ENCODE measurements at places on chromosomes 6 and 20.
A peak's percentile ranks its signal among the peaks of the same experiment; 100 is the strongest.

GRCh38 chr20:8435285-8436035, 303.4 kb downstream of the PLCB1 start:
- no peak for DNase-seq

DNA sequence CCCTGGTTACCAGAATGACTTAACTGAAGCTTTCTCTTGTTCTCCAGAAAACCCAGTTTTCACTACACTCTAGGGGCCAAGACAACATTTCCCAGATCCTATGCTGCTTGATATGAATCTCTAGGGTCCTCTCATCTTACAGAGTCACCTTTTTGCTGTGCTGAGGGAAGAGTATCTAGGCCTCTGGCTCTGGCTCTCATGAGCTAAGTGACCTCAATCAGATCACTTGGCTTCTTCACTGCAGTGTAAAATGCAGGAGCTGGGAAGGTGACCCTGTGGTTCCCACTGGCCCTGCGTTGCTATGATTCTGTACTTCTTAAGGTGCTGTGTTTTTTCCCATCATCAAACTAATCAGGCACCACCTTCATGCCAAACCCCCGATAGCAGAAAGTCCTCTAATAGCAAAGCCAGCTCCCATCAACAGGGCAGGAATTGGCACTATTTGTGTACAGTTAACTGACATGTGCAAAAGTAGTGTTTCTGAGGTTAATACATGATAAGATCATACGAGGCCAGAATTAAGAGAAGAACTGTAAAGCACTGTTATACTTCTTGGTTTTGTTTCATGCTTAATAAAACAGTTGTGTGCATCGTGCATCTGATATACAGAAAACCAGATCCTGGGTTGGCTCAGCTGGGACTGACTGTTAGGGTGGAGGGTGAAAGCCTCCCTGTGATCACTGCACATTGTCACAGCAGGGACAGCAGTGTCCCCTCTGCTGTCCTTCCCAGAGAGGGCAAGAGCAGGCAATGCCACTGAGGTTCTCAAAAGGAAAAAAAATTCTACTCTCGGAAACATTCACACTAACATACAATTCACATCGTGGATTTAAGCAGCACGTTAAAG, 46.7 kb downstream of the CNKSR3 start:
- no peak for DNase-seq

- no peak for DNase-seq
These were observed 28.4 kb downstream of the PAQR8 start for GRCh38 chr6:52390361-52390727.

GRCh38 chr20:48392407-48393310, 435.1 kb downstream of the PREX1 start:
- DNase-seq = no peak

DNA sequence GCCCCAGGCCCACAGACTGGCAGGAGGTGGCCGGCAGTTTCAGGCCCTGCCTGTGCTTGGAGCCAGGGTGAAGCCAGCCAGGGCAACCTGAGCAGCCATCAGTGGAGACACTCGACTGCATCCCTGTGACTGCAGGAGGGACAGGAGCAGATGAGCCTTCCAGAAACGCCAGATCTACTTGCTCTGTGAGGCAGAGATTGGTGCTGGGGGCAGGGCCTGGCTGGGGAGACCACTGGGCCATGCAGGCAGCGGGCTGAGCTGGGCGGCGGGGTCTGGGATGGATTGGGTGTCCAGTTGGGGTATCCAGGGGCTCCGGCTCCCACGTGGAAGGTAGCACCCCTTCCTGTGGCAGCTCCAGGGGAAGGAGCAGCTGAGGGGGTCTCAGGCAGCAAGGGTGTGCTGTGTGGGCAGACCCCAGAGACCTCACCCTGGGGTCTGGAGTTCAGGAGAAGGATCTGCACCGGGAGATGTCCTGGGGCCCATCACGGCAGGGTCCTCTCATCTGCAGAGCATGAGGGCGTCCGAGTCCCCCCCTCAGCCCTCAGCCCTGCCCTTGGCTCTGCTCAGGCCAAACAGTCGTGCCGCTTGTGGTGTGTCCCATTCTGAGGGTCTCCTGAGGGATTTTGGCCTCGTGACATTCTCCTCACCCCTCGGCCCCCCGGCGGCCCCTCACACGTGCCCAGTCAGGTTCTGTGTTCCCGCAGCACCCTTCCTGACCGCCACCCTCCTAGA, 334.9 kb downstream of the TAF4 start:
- DNase-seq = no peak

DNA sequence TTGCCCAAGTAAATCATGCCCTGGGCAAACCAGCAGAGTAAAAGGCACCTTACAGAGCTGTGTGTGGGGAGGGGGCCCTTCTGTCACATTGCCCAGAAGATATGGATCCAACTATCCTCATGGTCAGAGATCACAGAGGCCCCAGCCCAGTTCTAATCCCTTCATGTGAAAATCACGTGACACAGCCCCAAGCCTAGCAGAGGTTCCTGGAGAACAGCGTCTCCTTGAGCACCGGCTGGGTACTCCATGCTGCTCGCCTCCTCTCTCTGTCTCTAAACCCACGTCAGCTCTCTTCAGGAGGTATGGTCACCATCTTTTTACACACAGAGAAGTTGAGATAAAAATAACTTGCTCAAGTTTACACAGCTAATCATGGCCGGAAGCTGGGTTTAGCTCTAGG, 230.2 kb downstream of the ANKRD60 start:
- DNase-seq = no peak

DNA sequence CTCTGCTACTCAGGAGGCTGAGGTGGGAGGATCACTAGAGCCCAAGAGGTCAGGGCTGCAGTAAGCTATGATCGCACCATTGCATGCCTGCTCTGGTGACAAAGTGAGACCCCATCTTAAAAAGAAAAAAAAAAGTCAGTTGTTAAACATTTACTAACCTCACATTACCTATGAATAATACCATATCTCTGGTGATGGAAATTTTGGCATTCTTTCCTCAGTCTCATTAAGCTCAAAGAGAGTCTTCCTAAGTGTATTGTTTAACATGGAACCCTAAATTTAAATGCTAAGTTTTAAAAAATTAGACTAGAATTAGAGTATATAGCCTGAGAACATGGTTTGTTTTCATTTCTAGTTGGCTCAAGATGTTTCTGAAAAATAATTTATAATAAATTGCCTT, 11.3 kb upstream of the BFSP1 start:
- DNase-seq = no peak

GRCh38 chr20:13295637-13296036, 74.6 kb downstream of the ISM1 start:
- DNase-seq = peak; percentile 51

DNA sequence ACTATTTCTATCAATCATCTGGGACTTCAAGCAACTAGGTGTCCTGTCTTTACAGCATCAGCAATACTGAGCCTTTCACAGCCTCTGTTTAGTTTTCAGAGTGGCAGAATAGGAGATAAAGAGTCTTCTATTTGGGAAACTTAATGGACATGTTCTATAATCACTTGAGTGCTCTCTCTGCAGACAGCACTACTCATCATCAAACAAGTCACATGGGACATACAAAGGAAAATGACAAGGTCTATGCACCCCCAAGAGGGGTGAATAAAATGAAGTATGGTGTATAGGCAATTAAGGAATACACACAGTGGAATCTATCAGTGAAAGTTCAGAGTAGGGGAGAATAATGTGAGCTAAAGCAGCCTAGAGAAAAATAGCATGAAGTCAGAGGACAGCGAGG, 237.8 kb upstream of the THEMIS start:
- no peak for DNase-seq

DNA sequence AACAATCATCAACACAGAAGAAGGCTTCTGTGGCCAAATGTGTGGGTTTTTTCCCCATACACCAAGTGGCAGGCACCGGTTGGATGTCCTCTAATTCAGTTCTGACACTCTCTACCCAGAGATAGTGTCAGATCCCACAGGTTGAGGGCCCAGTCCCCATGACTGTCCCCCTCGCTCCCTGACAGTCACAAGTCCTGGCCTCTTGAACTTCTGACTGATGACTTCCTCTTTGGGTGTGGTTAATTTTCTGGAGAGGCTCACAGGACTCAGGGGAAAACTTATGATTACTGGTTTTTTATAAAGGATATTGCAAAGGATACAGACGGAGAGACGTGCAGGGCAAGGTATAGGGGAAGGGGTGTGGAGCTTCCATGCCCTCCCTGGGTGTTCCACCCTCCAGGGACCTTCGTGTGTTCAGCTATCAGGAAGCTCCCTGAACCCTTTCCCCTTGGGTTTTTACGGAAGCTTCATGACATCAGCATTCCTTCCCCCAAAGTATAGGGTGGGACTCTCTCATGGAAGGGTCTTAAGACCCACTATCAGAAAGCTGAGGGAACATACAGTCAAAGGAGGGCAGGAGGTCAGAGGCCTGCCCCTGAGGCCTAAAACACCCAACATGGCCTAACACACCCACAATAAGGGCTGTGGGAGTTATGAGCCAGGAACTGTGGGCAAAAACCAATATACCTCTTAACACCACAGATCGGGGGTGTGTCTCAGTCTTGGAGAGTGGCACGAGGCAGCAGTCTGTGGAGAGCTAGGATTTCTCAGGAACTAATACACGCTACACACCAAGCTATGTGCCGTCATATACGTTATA, 33.3 kb downstream of the FARS2 start:
- no peak for DNase-seq

DNA sequence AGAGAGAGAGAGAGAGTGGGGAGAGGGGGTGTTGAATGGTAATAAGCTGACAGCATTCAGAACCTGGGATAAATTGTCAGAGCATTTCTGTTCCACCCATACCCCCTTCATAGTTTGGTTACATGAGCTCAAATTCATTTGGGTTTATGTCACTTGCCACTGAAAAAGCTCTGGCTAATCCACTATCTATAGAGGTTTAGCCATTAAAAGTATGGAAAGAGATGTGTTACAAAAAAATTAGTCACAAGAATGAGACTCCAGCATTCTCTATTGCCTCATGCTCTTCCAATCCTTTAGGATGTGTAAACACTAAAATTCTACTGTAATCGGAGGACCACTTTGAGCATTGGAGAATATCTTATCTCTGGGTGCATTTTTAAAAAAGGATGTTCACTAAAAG, 297.6 kb upstream of the TCF21 start:
- DNase-seq = no peak

DNA sequence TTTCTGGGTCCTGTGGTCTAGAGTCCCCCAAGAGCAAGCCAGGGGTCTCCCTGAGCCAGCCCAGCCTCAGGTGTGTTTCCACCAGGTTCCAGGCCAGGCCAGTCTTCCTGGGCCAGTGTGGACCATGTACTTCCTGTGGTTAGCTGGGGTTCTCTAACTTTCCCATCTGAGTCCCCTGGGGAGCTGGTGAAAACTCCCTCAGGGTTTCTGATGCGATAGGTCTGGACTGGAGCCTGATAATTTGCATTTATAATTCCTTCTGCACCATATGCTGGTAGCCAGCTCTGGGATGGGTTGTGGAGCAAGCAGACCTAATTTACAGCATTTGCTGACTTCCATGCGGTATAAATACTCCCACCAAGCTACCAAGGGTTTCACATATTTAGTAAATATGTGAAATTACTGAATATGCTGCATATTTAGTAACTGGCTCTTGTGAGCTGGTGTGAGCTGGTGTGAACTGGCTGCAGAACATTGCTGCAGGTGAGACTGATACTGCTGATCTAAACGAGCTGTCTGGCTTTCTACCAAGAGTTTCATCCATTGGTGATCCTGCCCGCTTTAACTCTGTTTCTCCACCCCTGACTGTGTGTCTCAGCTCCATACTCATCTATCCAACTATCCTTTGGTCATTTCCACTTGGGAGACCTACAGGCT, 62.6 kb downstream of the RIN2 start:
- DNase-seq = no peak

- DNase-seq = no peak
These were observed 62.8 kb downstream of the ZFAND3 start for GRCh38 chr6:37882292-37882691.

GRCh38 chr6:46013639-46014038, 2.0 kb downstream of the CLIC5 start:
- DNase-seq = no peak

GRCh38 chr20:23046431-23046830, 3.0 kb downstream of the THBD start:
- DNase-seq = no peak

DNA sequence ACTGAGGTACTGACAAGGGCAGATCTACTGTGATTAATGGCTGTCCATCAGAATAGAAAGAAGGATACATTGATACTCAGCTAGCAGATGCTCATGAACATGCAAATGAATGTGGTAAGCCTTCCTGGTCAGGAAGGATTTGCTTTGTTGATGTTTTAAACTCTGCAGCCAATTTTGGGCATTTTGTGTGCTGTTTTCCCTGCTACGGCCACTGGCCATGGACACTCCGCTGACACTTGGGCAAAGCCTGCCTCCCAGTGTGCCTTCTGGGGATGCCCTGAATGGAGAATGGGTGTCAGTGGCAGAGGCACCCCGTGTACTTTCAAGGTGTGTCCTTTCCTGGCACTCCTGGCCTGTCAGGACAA, 113.1 kb downstream of the SOBP start:
- DNase-seq = no peak

- no peak for DNase-seq
These were observed at the start of gene PTPRT for GRCh38 chr20:43189554-43190331. PTPRT (minus strand) TSS chr20:43189906; CDS start chr20:43189733, 173 bp downstream.

GRCh38 chr6:142510211-142510610, 208.4 kb downstream of the ADGRG6 start:
- no peak for DNase-seq

DNA sequence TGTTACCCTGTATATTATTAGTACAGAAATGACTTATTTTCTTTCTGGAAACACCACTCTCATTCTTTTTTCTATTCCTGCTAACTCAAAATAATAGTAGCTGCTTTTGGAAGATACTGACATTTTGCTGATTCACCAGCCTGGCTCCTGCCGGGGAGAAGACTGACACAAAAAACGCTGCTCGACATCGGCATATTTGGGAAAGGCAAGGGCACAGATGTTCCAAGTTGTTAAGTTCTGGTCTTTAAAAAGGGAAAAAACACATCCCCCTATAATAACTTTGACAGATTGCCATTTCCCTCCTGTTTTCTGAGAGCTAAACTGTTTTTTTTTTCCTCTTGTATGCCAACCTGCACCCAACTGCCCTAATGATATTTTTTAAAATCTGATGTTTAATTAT, 55.4 kb downstream of the CTNNBL1 start:
- no peak for DNase-seq

DNA sequence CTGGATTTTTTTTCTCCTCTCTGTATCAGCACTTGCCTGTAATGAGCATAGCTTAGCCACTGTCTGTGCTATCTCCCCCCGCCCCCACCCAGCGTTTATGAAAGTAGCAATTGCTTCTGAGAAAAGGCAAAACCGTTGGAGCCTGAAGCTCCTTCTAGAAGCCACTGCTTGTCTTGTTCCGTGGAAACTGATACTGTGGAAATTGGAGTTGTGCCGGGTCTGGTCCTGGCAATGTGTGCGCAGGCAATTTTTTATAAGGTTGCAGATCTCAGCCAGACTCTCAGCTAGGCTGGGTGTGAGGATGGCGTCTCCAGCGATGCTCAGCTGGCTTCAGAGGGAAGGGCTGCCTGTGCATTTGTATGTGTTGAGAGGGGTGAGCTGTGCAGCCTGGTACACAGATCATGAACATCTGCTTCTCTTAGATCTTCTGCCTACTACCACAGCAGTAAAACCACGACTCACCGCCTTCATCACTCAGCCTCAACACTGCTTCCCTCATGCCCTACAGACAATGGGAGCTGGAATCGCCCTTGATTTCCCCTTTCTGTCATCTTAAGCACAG, 72.4 kb upstream of the GTSF1L start:
- DNase-seq = no peak

All from mesenteric fat pad (tissue), 1 donor.